ENCODE measurements at places on chromosomes 1 and 21.
A peak's percentile ranks its signal among the peaks of the same experiment; 100 is the strongest.

- ATAC-seq: no peak
Measured at GRCh38 chr1:240516069-240516468, 95.9 kb downstream of the GREM2 start.

DNA sequence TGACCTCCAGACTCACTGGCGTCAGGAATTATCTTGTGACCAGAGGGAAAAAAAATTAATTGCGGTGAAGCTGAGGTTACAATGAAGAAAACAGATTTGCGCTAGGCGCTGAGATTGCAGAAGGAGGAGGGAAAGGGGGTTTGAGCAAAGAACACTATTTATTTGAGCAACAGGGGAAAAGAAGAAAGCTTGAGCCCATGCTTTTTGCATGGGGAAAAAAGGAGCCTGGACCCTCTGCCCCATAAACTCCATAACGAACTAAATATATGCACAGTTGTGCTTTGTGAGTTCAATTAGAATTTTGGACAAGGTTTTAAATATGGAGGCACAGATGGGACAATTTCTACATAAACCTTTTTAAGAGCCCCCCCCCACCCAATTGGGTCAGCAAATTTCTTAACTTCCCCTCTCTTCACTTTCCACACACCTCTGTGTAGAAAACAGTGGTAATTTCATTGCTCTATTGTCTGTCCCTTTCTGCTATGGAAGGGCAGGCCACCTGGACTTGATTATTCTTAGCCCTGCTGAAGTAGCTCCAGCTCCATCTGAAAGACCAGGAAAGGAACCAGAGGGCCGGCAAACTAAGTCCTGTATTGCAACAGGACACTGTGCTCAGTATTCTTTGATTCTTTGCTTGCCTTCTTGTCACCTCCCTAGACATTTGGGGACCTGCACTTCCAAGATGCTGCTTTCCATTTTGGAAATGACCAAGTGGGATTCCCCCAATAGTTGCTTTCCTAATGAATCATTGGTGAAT is 862 bp upstream of the ID3 start:
- no peak for ATAC-seq

GRCh38 chr1:33070628-33071027 is 10.3 kb upstream of the AZIN2 start:
- ATAC-seq: no peak

- no peak for ATAC-seq
Measured at GRCh38 chr21:31358158-31358557, 14.1 kb upstream of the TIAM1 start.

DNA sequence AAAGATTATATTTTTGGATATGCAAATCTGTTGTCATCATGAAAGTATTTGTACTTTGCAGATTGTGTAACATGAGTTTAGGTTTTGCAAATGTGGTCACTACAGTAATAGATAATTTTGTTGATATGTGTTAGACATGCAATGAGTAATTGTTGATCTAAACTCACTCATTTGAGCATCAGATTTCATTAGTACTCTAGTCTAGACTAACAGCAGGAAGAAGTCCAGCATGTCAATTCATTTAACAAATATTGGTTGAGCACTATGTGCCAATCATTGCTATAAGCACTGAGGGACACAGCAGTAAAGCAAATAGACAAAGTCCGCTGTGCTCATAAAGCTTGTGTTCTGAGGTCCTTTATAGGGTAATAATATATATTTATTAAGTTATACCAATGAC is 350.0 kb downstream of the USP25 start:
- no peak for ATAC-seq

DNA sequence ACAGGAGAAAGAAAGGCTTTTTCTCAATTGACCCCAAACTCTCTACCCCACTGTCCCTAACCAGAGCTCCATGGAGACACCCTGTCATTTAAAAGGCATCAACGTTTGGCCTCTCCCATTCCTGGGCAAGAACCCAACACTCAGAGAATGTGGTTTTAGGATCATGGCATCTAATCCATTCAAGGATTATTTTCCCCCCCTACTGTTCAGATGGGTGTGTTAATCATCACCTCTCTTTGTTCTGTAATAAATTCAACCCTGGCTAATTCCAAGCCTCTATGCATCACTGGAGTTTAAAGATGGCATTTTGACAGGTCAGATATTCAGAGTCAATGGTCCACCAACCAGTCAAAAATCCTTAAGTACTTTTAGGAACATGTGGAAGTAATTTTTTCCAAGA is 42.7 kb downstream of the TBX15 start:
- ATAC-seq: peak; percentile 24

- no peak for ATAC-seq
Measured at GRCh38 chr1:159077120-159077961, 775 bp upstream of the AIM2 start.

GRCh38 chr1:983798-984475 is 2.0 kb upstream of the PERM1 start:
- ATAC-seq: peak; percentile 75

DNA sequence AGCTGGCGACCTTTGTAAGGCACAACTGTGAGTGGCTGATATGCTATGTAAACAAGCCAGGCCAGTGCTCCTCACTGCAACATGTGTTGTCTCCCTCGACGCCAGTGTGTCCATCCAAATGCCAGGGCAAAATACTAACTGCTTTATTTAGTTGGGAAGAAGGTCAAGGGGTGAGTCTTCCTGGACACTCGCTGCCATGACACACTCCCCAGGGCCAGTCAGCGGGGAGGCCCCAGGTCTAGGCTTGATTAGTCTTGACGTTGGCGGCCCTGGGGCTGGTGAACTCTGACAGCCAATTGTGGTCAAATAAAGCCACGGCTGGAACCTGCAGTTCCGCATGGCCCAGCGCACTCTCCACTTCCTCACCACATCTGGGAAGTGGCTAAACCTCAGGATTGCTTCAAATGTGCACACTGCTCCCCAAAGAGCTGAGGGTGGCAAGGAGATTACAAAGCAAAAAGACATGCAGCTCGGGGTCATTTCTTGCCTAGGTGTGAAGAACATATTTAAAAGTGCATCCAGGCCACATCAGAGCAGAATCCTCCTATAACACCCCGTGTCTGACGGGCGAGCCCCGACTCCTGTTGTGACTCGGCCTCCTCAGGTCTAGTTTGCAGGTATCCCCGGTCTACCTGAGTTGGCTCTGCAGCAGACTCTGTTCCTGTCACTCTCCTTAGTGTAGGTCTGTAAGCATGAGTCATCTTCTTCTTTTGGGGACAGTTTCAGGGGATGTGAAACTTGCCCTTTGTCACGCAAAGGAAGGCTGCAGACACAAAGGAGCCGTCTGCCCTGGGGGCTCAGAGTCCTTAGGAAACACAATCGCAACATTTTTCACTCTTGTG is 183.5 kb downstream of the RUNX1 start:
- ATAC-seq: no peak

GRCh38 chr1:180544050-180544449 is 14.7 kb upstream of the OVAAL start:
- ATAC-seq: no peak

GRCh38 chr1:6440198-6441126 is 15.9 kb downstream of the ESPN start:
- peak; percentile 59 for ATAC-seq

GRCh38 chr1:8663915-8664329 is 153.5 kb downstream of the RERE start:
- peak; percentile 79 for ATAC-seq

DNA sequence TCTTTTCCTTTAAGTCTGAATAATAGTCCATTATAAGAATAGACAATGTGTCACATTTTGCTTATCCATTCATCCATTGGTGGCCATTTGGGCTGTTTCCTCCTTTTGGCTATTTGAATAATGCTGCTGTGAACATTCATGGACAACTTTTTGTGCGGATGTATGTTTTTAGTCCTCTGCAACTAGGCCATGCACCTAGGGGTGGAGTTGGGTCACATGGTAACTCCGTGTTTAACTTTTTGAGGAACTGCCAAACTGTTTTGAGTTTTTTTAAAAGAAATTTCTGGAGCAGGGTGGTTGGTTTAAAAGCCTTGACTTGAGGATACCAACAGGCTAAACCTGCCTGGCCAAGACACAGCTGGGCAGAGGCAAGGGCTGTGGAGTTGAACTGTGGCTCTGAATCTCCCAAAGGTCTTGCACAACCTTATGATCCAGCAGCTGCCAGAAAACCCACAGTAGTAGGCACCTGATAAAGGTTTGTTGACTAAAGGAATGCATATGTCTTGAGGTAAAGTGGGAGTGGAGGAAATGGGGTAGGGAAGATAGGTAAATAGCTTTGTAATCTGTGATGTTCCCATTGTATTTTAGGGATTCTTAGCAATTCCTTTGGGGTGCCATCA is 5.6 kb upstream of the RPTN start:
- ATAC-seq: no peak

- peak; percentile 62 for ATAC-seq
Measured at GRCh38 chr1:3671371-3672180, 19.3 kb downstream of the TP73 start.

- no peak for ATAC-seq
Measured at GRCh38 chr1:166700696-166701095, 138.6 kb upstream of the POGK start.

GRCh38 chr1:223747838-223748335 is 35.5 kb downstream of the CAPN2 start:
- no peak for ATAC-seq

DNA sequence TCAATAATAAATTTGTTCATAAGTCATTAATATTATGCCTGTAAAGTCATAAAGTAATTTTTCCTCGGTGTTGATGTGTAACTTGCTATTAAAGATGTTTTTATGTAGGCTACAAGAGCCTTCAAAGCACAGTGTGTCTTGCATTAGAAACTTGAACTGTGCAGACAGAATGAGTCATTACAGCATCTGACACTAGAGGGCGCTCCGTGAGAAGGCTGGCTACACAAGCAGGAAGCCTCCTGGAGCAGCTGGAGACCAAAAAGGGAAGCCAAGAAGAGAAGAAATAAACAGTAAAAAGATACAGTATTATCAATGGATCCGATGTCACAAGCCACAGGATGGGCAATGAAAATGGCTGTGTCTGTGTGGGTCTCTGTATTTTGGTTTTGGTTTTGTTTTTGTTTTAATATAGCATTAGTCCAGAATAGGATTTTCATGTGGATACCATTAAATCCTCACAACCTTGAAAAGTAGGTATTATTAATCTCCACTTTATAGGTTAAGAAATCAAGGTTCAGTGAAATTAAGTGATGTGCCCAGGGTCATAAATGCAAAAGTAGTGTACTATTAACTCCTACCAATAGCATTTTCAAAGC is 16.1 kb upstream of the LRRC8D start:
- ATAC-seq: peak; percentile 95

DNA sequence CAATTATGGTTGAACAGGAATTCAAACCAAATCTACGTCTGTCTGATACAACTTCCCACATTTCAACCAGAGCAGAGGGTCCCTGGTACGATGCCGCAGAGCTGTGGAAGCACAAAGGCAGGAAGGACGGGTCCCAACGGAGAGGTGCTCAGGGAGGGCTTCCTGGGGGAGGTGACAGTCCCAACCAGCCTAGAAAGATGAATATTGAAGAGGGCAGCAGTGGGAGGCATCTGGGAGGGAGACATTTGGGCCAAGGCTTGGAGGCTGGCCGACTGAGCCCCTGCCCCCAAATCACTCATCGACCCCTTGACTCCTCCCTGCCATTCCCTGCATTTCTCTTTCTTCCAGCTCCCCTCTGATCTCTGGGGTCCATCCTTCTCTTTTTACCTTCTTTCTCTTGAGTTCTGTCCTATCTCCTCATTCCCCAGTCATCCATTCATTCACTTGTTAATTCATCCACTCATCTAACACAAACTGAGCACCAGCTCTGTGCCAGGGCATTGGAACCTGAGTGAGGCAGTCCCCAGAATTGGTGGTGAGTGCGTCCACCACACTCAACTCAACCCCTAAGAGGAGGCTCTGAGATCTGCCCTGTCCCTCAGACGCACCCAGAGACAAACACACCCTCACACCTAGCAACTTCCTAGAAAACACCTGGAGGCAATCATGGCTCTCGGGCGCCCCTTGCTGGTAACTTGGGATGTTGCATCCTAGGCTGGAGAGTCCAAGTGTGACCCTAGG is 13.2 kb upstream of the CELA3B start:
- ATAC-seq: peak; percentile 88

DNA sequence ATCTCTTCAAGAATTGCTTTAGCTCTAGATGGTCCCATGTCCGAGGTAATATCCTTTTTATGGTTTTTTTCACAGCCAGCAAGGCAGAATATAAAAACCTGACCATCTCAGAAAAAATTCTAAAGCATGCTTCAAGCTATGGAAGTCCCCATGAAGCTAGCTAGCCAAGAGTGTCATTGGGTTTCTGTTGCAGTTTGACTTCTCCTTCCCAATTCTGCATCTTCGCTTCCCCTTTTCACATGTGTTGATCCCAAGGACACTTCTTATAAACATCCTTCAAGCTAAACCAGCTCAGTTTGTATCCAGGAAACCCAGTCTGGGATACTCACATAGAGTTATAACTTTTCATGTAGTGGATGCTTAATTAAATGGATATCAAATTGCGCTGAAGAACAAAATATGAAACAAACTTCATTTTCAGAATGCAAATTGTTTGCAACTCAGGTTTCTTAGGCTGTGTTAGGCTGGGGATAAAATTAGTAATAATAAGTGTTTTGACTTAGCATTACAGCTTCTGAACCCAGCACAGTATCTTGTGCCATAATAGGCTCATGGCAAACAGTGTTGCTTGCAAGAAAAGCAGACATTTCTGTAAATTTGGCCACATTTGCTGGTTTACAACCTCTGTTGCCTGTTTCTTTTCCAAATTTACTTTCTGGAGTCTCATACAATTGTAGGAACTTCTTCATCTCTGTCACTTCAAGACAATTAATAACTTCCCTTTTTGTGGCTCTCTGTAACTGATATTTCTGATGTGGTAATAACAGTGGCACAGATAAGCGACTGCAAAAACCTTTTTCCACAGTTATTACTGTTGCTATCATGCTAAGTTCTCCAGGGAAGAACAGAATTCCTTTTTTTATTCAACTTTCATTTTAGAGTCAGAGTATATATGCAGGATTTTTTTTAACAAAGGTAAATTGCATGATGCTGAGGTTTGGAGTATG is 53.2 kb downstream of the NCAM2 start:
- ATAC-seq: no peak

GRCh38 chr1:21637514-21637913 is 31.6 kb downstream of the RAP1GAP start:
- ATAC-seq: no peak

- ATAC-seq: no peak
Measured at GRCh38 chr1:245247356-245247755, 92.6 kb downstream of the KIF26B start.

DNA sequence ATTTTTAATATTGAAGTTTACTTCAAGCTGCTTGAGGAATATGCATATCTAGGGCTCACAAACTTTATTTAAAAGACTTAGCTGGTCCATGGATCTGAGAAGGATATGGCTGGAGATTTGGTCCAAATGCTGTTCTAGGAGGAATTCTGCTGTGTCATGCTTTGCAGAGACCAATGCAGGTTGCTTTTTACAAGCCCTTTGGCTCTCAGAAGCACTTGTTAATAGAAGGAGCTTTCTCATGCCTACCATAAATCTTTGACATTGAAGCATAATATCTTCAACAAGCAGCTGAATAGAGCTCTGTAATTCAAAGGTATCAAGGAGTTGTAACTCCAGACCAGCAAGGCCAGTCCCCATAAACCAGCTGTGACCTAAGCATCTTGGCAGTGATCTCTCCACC is 299.1 kb downstream of the HHAT start:
- peak; percentile 83 for ATAC-seq

- ATAC-seq: peak; percentile 40
Measured at GRCh38 chr1:28173151-28173979, 3.1 kb downstream of the PTAFR start.
